ENCODE measurements at places on chromosomes 1 and 21.

GRCh38 chr1:18828224-18828623 lies 31.2 kb downstream of the TAS1R2 start:
- DNase-seq = no peak
- H3K36me3 ChIP-seq = no peaks in the 10 kb centered on the region
- H3K27ac ChIP-seq = no peak overlapping the region
- peaks cover 64% of the 10 kb centered on the region for H3K27me3 ChIP-seq

DNA sequence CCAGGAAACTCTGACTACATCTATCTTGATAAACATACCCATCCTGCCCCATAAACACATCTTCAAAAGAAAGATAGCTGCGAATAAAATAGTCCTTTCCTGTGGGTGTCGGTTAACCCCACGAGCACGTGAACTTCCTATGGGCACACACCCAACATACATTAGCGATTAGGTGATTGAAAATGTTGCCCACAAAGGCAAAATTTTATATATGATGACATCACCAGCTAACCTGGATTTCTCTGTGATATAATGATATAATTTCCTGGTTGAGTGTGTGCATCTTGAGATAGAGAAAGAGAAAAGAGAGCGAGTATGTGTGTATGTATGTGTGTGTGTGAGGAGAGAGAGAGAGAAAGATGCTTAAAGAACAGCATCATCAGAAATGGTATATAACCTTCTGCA lies 296.1 kb downstream of the PTPRC start:
- no peak for DNase-seq

- no peaks in the 10 kb centered on the region for H3K27me3 ChIP-seq
- no peaks in the 10 kb centered on the region for H3K4me1 ChIP-seq
- H3K27ac ChIP-seq = no peak overlapping the region
- H3K36me3 ChIP-seq = no peaks in the 10 kb centered on the region
Observed at GRCh38 chr1:172239901-172240300, 180.6 kb upstream of the C1orf105 start.

GRCh38 chr1:25889470-25889869 lies 14.0 kb upstream of the PAQR7 start:
- H3K4me1 ChIP-seq = no peaks in the 10 kb centered on the region
- no peak for DNase-seq
- no peak overlapping the region for H3K27ac ChIP-seq
- H3K36me3 ChIP-seq = no peaks in the 10 kb centered on the region
- H3K27me3 ChIP-seq = no peaks in the 10 kb centered on the region

- no peak overlapping the region for H3K27ac ChIP-seq
- H3K4me1 ChIP-seq = no peaks in the 10 kb centered on the region
- H3K36me3 ChIP-seq = no peaks in the 10 kb centered on the region
- no peak for DNase-seq
Observed at GRCh38 chr1:36796733-36797132, 237.6 kb downstream of the GRIK3 start.

DNA sequence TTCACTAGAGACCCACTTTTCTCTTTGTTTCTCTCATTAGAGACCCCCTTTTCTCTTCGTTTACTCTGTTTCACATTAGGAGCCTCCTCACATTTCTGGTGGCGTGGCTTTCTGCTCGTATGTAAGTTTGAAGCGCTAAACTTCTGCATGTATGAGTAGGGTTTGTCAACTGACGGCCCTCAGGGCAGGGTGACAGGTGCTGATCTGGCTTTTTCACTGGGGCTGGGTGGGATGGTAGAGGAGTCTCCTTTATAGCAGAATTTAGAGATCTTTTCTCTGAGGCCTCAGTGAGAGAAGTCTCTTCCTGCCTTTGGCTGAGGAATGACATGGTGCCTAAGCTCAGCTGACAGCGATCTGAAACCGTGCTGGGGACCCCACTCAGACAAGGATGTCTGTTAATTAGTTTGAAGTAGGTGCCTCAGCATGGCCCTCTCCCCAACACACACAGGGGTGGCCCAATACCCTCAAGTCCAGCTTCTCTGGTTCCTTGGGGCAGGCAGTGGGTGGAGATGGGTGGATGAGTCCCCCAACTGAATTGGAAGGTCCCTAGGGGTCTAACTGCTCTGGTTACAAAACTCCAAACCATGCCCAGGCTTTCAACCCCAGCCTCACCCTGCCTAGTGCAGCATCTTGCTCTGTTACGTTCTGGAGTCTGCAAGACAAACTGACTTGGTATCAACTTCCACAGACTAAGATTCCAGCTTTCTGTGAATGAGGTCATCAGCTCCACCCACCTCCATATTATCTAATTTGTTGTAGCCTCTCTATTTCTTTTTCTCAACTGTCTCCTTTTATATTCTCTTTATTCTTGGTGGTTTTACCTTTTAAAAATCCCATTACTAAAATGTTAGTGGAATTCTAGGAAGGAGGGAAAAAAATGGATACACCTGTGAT lies 3.2 kb downstream of the SLC1A7 start:
- no peak overlapping the region for H3K4me3 ChIP-seq
- no peaks in the 10 kb centered on the region for H3K4me1 ChIP-seq
- no peaks in the 10 kb centered on the region for H3K36me3 ChIP-seq
- H3K27me3 ChIP-seq = no peaks in the 10 kb centered on the region

Data from MM.1S (cell line).